Calu3 (cell line): ENCODE measurements at places on chromosomes 4 and X. TPM values are rescaled to one million over a fixed set of nuclear protein-coding genes. Genes with fewer than 3 reads are reported as not detected.
A peak's percentile ranks its signal among the peaks of the same experiment; 100 is the strongest.

GAR1 gene
- total RNA-seq, result 20.8 and 23.7 TPM in 2 replicates

SLC49A3 gene
- 0.24 and 0.40 TPM in 2 replicates for total RNA-seq

- DNase-seq, result peak; percentile 39
Observed at GRCh38 chr4:140152751-140153418, 1.1 kb downstream of the MAML3 start.

ERVMER34-1 gene
- total RNA-seq, result 2.5 and 3.2 TPM in 2 replicates

ZAR1 gene
- total RNA-seq, result not detected in 2 replicates

DNA sequence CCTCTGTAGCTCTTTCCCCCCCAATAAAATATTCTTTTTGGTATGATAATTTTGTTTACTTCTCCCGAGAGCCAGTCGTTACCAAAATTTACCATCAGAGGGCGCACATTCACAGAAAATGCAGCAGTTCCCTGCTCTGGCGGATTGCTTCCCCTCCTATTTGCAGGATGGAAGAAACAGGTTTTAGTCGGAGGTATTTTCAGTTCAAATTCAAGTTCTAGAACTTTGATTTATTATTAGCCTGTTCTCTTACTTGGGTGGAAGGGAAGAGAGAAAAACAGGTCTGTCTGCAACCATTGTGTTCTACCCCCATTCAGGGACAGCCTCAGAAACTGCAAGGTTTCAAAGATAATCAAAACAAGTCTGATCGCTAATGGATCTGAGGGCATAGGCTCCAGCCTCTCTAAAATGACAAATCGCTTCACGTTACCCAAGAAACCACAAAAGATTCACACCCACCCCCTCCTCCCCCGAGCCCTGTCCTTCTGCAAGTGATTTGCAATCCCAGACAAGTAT, 263.8 kb upstream of the RPS6KA3 start:
- DNase-seq, result peak; percentile 66

ODAM gene
- total RNA-seq, result 137 and 214 TPM in 2 replicates

DNA sequence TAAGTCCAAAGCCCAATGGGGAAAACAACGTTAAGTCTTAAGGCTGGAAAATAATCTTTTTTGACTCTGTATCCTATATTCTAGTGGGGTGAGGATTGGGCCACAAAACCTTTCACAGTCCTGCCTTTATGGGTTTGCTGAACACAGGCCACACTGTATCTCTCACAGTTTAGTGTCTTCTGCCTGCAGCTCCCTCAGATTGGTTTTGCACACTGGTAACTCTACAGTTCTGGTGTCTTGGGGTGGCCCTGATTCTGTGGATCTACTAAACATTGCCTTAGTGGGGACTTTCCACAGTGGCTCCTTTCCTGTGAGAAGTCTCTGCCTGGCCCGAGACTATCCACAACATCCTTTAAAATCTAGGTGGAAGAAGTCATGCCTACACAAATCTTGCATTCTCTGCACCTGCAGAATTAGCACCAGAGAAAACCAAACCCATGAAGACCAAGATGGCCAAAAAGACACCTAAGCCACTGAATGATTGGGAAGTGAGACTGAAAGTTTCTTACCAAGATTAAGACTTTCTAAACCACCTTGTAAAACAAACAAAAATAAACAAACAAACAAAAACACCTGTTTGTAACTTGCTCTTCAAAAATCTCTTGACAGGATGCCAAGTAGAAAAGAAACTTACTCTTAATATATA, 150.4 kb upstream of the PCDH10 start:
- no peak for DNase-seq

DNA sequence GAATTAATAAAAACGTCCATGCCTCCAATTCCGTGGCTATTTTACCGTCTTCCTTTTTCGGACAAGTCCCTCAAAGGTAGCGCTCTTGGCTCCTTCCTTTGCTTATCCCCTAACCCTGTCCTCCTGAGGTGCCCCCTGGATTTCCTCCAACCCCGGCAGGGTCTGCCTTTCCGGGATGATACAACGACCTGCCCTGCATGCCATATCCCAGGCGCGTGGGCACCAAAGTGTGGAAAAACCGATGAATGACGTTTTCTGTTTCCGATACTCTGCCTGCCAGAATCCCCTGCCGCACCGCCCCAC, 706 bp upstream of the CSTF2 start:
- no peak for DNase-seq

MYOZ2 gene
- total RNA-seq, result not detected in 2 replicates

GRCh38 chr4:145071560-145071959, 26.4 kb downstream of the ANAPC10 start:
- DNase-seq, result no peak

GRCh38 chr4:189850239-189850856, 90.3 kb upstream of the FRG1 start:
- no peak for DNase-seq

DNA sequence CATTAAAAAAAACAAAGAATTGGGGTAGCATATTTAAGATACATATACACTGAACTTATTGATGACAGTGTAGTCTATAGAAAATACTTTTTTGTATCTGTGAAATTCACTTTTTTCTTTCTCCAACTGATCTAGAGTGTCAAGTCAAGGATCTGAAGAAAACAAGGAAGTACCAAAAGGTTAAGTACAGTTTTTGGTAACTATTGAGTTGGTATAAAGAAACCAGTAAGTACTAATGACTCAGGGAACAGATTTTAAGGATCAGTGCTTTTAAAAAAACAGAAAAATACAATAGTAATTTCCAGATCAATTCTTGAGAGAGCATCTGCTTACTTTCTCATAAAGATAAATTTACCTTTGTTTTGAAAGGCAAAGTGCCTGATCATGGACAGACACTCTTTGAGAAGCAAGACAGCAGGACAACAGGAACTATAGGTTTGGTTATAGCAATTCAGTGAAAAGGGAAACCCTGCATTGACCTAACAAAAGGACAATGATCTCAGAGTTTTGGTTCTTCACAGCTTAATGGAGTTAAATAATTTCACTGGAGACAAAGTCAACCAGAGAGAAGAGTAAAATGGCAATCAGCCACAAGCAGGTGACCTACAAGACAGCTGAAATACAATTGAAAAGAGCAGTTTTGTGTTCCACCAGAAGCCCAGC, 23.4 kb downstream of the TRMT10A start:
- no peak for DNase-seq

DCAF4L1 gene
- total RNA-seq, result 0.68 and 1.0 TPM in 2 replicates

DNA sequence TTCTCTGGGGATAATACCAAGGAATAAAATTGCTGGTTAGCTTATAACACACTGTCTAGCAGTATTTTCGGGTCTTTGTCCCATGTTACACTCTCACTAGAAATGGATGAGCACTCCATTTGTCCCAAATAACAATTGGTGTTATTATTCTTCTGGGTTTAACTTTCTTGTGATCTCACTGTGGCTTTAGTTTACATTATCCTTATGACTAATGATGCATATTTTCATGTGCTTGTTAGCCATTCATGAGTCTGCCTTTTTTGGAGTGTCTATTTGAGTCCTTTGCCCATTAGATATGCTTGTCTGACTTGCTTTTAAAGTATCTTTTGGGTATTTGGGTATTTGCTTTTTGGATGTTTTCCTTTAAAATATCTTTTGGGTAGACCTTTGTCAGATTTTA, 372.9 kb upstream of the TENM3 start:
- no peak for DNase-seq

GRCh38 chr4:23401572-23401971, 488.3 kb downstream of the PPARGC1A start:
- DNase-seq, result no peak

DNA sequence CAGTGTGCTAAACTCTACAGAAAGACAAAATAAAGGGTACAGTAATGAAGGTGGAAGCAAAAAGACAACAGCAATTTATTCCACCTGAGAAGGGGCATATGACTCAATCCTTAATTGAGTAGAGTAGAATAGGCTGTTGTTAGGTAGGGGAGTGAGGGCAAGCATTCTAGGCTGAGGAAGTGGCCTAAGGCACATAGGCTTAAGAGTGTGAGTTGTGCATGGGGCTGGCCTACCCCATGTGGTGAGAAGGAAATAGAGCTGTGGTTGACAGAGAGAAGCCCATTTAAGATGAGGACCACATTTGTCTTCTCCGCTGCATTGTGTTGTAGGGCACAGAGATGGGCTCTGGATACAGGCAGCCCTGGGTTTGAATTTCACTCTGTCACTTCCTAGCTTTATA, 3.4 kb upstream of the ZCCHC18 start:
- no peak for DNase-seq
